HEK293T (cell line): ENCODE measurements at places on chromosomes 13 and 19.

DNA sequence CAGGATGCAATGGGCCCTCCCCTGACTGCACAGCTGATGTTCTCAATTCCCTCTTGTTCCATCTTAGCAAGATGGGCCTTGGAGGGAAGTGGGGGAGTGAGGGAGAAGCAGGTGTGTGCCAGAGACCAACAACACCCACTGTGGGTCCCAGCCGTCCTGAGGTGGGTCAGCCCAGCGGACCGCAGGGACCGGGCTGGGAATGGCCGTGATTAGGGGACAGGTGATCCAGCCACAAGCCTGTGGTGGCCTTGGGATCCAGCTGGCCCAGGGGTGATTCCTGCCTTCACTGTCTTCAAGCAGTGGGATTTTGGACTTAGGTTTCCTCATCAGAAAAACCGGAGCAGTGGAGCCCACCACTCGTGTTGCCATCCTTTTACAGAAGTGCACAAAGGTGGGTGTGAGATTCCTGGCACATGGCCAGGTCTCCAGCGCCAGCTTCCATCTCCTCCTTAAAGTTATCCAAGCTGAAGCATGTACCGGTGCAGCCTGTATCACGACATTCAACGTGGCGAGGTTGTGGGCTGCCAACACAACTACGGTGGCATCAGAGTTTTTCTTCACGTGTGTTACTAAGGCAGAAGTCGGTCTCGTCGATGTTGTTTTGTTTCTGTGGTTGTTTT lies 9.0 kb upstream of the ATP11A start:
- no peak for DNase-seq

GRCh38 chr13:73000027-73000674 lies 58.7 kb upstream of the KLF5 start:
- DNase-seq = no peak

DNA sequence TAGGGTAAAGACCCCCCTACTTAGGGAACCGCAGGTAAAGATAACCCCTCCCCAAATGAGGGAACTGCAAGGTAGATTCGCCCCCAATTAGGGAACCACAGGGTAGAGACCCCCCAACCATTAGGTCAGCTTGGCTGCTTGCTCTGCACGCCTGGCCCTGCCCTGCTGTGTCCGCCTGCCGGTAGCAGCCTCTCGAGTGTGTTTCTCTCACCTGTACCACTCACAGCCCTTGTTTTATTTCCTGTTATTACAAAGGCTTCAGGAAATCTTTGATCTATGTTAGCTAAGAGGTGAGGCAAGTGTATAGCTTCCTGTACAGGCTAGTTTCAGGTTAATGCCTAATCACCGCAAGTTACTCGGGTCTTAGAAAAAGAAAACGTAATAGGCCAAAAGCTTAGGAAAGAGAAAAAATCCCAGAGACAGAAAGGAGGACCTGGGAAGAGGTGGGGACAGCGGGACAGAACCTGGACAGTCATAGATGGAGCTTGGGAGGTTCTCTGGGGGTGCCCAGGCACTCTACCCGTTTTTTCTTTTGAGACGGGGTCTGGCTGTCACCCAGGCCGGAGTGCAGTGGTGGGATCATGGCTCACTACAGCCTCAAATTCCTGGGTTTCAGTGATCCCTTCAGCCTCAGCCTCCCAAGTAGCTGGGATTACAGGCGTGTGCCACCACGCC lies 23.1 kb upstream of the EIF3G start:
- no peak for DNase-seq

DNA sequence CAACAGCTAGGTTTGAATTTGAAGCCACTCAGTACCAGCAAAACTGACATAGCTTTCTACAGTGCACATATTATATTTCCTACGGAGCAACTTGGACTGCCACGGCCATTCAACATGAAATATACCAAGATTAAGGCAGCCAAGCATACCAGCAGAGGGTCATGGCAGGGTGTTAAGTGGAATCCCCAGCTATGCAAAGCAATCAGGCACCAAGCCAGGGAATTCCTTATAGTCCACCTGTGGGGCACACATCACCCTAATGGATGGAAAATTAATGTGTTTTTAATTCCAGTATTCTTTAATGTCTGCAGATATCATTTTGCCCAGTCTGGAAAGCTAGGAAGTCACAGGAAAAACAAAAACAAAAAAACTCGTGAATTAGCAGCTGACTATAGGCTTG lies 1190.3 kb downstream of the EFNB2 start:
- no peak for DNase-seq

DNA sequence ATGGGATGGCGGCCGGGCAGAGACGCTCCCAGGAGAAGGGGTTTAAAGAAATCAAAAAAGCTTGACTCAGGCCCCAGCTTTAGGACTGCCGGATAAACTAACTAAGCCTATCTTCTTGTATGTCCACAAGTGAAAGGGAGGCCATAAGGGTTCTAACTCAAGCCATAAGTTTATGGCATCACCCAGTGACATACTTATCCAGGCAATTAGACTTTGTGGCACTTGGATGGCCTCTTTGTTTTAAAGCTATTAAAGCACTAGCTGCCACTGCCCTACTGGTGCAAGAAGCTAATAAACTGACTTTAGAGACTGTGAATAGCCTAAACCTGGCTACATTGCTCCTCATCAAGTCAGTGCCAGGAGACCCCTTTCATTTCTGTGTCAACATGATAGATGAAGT lies 102.0 kb downstream of the ZNF429 start:
- no peak for DNase-seq

- DNase-seq = no peak
These were observed 1165.0 kb downstream of the SLITRK1 start for GRCh38 chr13:82717249-82717648.

GRCh38 chr13:73740666-73741065 lies 393.5 kb downstream of the KLF12 start:
- no peak for DNase-seq

- no peak for DNase-seq
These were observed 15.2 kb downstream of the KCNC3 start for GRCh38 chr19:50313812-50314536.

GRCh38 chr19:45782820-45783785 lies 813 bp upstream of the DMPK start:
- DNase-seq = no peak

GRCh38 chr13:80946008-80946802 lies 605.3 kb upstream of the SPRY2 start:
- no peak for DNase-seq

GRCh38 chr19:3027981-3028304 lies 1.1 kb downstream of the TLE2 start:
- DNase-seq = no peak

DNA sequence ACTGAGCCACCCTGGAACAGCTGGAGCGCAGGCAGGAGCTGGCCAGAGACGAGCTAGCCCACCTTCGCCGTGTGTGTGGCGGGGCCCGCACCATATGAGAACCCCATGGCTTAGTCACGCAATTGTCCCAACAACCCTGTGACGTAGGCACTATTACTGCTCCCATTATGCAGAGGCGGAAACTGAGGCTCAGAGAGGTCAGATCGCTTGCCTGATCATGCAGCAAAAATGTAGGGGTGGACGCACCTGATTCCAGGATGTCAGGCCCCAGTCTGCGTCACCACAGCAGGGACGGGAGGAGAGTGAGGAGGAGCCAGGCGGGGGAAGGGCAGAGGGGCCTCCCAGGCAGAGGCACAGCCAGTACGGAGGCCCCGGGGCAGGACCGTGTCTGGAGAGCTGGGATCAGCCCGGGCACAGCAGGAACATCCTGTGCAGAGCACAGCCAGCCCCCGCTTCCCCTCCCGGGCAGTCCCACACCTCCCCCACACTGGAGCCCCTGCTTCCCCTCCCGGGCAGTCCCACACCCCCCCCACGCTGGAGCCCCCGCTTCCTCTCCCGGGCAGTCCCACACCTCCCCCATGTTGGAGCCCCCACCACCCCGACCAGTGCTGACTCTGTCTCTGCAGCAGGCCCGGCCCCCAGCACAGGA lies 16.7 kb downstream of the PIP5K1C start:
- no peak for DNase-seq

- no peak for DNase-seq
These were observed 2.7 kb downstream of the SPACA6 start for GRCh38 chr19:51695702-51696315.

- no peak for DNase-seq
These were observed 29.8 kb downstream of the CLEC17A start for GRCh38 chr19:14612657-14613056.

- DNase-seq = no peak
These were observed 98.6 kb downstream of the ZDHHC20 start for GRCh38 chr13:21360463-21360862.

- no peak for DNase-seq
These were observed 37.7 kb downstream of the GPR42 start for GRCh38 chr19:35408284-35409171.

- DNase-seq = no peak
These were observed 340.7 kb upstream of the HTR2A start for GRCh38 chr13:47237571-47237970.

DNA sequence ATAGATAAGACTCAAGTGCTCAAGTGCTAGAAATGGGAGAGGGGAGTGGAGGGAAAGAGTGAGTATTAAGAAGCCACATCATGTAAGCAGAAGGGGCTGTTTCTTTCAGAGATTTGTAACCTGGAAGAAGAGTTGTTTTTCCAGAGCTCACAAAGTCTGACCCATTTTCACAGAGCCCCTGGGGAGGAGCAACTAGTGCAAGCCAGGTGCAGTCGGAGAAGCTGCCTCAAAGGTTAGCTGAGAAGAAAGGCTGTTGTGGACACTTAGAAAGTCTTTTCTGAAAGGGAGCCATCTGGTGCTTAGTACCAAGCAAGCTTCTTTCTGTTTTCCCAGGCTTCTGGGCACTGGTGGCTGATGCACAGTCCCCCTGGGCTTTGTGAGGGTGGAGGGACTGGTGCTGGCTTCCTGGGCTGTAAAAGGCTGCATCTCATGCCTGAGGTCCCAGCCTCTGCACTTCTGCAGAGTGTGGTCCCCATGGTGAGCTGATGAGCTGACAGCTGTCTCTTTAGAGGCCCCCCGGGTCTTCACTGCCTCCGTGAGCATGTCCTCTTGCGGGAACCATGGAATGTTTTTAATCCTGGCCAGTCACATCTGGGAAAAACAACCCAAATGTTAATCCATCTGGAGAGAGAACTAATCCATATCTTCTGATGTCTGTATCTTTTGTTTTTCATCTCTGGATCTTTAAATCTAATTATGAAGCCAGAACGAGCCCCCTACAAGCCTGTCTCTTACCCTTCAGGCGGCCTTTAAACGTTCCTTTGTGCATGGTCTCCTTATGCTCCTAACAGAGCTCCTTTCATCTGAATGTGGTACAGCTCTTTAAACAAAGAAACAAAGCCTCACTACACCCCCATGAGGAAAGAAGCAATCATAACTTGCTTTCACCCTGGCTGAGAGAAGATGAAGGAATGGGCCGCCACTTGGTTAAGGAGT lies 40.2 kb downstream of the OLFM4 start:
- DNase-seq = no peak

DNA sequence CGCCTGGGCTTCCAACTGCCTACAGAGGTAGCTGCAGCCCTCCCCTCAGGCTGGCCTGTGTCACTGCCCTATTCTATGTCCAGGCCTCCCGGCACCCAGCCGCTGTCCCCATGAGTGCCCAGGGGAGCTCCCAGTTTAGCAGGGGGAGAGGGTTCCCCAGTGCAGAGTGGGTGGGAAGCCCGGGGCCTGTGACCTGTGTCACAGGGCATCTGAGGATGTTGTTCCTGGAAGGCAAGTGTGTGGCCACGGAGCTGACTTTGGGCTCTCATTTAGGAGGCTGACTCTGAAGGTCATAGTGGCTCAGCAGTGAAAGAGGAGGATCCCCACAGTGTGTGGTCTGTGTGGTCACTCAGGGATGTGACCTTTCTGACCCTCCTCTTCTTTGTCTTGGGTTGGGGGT lies 25.1 kb downstream of the PPP1R37 start:
- DNase-seq = no peak

- no peak for DNase-seq
These were observed 98.2 kb downstream of the UBL3 start for GRCh38 chr13:29752175-29752574.

DNA sequence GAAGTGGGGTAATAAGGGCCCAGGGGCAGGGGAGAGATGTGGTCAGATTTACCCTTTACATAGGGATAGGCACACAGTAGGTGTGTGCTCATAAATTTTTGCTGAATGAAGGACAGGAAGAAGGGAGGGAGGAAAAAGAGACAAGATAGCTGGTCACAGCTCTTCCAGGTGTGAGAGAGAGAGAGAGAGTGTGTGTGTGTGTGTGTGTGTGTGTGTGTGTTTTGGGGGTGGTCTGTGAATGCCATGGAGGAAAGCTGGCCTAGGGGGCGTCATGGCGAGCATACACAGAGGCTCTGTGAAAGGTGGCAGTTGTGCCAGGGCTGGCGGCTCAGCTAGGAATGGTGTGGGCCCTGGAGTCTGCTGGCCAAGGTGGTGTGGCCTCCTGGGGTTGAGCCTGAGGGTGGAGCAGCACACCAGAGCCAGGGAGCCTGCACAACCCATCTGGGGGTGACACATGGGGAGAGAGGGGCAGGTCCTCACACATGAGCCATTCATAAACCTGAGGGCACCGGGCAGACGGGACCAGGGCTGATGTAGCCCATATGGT lies 6.0 kb upstream of the PRX start:
- DNase-seq = no peak

DNA sequence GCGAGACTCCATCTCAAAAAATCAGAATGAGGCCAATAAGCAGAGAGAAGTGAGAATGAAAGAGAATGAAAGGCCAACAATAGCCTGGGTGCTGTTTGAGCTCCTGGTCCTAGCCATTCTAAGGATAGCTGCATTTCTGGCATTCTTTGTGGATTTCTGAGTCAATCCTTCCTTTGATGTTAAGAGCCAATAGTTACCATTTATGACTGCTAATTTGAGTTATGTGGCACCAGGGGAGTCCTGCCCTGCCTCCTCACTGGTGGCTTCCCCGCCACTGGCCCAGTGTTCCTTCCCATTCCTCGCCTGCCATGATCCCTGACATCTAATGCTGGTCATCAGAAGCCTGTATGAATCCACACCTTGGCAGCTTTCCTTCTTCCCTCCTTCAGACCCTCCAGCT lies 991.2 kb downstream of the UQCRFS1 start:
- DNase-seq = no peak

DNA sequence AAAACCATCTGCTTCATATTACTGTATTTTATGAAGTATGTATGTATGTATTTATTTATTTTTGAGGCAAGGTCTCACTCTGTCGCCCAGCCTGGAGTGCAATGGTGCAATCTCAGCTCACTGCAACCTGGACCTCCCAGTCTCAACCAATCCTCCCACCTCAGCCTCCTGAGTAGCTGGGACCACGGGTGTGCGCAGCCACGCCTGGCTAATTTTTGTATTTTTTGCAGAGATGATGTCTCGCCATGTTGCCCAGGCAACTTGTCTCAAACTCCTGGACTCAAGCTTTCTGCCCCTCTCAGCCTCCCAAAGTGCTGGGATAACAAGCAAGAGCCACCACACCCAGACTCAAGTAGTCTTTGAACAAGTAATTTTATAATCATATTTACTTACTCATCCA lies 5.5 kb downstream of the KATNAL1 start:
- no peak for DNase-seq

DNA sequence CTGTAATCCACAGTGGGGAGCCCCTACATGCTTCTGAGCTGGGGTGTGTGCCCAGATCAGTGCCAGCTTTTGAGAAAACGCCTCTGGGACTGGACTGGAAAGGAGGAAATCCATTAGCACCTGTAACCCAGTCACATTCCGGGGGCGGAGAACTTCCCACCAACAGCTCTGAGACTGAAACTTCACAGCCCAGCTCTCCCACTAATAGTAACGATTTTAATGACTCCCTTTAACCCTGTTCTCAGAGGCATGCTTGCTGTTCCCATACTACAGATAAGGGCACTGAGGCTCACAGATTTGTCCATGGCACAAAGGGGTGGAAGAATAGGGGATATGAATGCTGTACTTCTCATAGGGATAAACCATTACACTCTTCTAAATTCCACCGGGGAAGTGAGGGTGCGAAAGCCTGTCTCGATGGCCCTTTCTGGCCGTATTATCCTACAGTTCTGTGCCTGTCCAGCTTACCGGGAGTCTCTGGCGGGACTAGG lies 851 bp downstream of the FBXO46 start:
- DNase-seq = no peak
